ENCODE measurements at places on chromosomes 5 and 9.

GRCh38 chr5:1409381-1410110, 35.7 kb downstream of the SLC6A3 start:
- DNase-seq, result no peak

GRCh38 chr5:73367650-73368049, 80.9 kb downstream of the FOXD1 start:
- no peak for DNase-seq

- DNase-seq, result no peak
Measured at GRCh38 chr9:89436963-89437625, 60.8 kb downstream of the SEMA4D start.

- DNase-seq, result no peak
Measured at GRCh38 chr9:109122726-109123621, 3.2 kb upstream of the TMEM245 start.

GRCh38 chr5:96177303-96177869, 215.7 kb upstream of the ELL2 start:
- no peak for DNase-seq

- DNase-seq, result peak; percentile 37
Measured at GRCh38 chr5:176541338-176542134, 4.3 kb upstream of the RNF44 start.

DNA sequence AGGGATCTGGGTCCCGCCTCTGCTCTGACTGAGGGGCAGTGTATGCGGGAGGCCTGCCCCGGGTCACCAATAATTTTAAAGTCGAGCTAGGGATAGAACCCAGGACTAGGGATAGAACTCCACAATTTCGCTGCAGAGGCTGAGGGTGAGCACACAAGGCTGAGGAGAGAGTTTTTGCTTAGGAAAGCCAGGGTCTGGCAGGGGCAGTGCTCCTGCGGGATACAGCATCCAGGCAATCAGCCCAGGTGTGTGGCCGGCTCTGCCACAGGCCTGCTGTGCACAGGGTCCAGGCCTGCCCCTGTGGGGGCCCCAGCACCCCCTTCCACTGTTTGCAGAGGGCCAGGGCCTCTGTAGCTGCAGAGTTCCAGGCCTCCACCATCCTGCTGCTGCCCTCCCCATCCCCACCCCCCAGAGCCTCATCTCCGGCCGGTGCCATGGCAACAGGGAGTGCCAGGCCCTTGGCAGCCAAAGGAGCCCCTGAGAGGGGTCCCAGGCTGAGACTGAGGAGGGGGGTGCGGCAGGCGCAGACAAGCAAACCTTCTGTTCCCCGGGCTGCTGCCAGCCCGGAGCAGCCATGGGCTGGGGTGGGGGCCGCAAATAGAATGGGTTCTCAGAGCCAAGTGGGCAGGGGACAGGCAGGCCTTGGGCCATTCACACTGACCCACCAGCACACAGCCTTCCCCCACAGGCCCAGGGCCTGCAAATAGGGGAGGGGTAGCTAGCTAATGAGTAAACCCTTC, 8.6 kb downstream of the PDGFRB start:
- no peak for DNase-seq

DNA sequence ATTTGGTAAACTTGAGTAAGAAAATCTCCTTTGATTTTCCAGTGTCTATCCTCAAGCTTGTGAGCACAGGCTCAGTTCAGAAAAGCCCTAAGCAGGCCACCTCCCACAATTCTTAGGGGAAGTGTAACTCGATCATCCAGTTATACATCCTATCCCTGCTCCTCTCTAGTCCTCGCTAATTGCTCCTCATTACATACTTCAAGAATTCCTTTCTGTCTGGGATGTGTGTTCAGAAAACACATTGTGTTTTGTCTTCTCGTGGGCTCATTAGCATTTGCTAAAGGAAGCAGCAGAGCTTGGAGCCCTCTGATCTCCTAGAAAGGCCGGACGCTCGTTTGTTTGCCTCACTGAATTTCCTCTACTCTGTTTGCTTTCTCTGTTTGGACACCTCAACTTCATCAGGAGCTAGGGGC, 268.2 kb upstream of the RFX3 start:
- DNase-seq, result no peak
